Caco-2 (cell line): ENCODE measurements at places on chromosomes 13 and 19.

DNA sequence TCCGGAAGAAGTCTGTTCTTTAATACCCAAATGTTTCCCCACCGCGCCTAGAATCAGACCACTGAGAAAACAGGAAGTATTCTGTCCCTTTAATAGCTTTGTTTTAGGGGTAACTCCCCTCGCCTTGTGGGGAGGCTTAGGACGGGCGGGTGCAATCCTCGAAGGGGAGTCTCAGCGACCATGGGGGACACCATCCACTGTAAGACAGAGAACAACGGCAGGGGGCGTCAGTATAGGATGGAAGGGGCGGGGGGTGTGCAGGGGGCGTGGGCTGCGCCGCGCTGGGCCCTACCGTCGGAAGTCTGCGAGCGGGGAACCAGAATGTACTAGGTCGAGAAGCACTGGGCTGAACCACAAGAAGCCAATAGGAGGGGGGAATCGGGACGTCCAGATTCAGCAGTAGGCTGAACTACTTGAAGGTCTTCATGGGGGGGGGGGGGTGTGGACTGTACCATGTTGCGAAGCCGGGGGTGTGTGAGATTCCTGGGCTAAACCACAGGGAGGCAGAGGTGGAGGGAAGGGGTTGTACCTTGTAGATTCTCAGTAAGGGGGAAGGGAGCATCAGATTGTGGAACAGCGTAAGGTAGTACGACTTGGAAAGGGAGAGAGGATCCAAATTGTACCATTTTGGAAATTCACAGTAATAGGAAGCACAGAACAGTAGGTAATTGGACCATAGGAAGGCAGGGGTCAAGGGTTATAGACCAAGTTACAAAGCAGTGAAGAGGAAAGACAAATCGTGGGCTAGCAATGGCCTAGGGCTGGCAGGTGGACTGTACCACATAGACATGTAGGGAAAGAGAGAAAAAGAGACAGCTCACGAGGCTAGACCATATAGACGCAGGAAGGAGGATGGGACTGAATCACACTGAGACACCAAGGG is 1.0 kb upstream of the DBP start:
- peak; percentile 96 for DNase-seq

DNA sequence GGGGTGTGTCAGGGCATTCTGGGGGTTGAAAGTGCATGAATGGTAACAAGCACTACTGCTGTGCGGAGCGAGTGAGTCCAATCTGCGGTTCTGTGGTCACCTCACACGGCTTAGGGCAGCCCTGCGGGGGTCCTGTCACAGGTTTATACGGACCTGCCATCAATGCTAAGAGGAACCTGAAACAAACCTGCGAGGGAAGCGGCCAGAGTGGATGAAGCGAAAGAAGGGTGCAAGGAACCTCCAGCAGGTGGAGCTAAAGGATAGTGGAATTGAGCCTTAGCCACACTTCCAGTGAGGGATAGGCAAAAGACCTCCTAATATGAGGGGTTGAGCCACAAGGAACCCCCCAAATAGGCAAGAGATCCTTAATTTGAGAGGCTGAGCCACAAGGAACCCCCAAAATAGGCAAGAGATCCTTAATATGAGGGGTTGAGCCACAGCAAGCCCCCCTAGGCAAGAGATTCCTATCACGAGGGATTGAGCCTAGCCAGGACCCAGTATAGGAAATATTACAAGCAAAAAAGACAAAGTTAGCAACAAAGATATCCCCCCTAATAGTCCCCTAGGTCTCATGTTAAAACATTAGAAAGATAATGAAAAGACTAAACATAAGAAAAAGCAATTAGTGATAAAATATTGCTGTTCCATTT is 6.3 kb upstream of the ZNF69 start:
- DNase-seq = peak; percentile 41

DNA sequence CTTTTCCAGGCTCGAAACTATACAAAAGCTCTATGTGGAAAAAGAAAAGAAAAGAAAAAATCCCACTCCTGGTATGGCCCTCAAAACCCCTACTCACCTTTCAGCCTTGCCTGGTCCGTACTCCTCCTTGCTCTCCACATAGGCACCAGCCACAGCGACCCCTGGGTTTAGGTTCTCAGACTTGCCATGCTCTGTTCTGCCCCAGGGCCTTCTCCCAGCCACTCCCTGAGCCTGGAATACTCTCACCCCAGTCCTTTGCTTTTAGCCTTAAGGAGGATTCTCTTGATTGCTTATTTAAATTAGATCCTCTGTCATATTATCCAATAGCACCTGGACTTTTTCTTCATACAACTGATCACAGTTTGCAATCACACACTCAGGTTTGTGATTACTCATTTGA is 522.5 kb downstream of the DIAPH3 start:
- DNase-seq = no peak

GRCh38 chr19:53581871-53582279 is 43.9 kb downstream of the ZNF331 start:
- no peak for DNase-seq
